Bone marrow (tissue), 2 donors: ENCODE measurements at places on chromosomes 11 and 22.
A peak's percentile ranks its signal among the peaks of the same experiment; 100 is the strongest.

- DNase-seq: no peak
Measured at GRCh38 chr11:98155696-98156095, 865.1 kb upstream of the CNTN5 start.

DNA sequence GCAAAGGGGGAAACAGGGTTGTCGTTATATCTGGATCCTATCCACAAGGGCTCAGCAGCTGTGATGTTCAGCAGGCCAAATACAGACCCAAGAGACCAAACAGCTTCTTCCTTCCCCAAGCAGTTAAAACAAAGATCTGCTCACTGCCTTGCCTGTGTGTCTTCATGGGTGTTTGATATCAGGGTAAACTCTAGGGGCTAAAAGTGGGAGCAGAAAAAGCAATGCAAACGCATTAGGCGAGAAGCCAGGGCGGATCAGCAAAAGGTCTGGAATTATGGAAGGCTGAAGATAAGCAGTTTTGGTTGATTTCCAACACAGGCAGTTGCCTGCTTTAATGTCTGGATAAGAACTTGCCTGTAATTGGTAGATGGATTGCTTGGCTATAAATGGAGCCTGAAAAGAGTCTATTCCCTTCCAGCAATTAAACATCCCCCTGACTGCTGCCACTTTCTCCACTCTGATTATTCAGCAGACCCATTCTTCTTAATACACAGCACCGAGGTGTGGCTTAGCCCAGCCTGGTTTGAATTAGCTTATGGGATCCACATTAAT, 126.3 kb downstream of the COMMD9 start:
- DNase-seq: no peak

GRCh38 chr22:36636916-36637315, 66.6 kb downstream of the CACNG2 start:
- DNase-seq: no peak

DNA sequence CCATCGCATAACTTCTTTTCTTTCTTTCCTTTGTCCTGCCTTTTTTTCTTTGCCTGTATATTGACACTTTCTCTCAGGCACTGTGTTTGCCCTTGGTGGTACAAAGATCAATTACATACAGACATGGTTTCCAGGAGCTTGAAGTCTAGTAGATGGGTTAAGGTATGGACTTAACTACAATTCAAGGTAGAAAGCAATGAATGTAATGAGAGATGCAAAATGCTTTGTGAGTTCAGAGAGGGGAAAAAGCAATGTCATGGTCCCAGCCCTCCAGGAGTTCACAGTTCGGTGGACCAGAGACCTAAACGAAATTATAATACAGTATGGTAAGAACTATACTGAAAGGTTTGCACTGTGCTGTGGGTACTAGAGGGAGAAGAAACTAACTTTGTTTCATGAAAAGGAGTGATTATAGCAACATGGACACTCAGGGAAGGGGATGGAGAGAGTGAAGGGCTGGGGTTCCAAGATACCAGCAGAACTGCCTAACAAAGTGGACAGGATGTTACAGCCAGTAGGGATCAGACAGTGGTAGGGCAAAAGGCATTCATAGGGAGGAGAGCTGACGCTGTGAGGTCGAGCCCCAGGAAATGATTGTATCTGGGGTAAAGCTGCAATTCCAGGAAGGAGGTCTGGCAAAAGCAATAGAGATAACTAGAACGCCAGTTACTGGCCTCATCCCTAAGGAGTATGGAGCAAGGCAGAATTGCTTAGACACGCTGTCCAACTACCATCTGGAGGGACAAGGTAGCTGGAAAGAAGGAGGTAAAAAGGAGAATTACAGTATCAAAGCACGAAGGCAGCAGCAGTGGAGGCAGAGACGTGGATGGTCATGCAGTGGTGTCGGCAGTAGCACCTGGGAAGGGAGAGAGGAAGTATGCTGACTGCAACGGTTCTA, 158.3 kb upstream of the MTMR2 start:
- DNase-seq: no peak

GRCh38 chr11:10506008-10506370, 35.0 kb downstream of the RNF141 start:
- DNase-seq: no peak

GRCh38 chr11:17547932-17548331, 873 bp downstream of the OTOG start:
- DNase-seq: no peak

- no peak for DNase-seq
Measured at GRCh38 chr11:68446046-68446725, 14.4 kb upstream of the PPP6R3 start.

DNA sequence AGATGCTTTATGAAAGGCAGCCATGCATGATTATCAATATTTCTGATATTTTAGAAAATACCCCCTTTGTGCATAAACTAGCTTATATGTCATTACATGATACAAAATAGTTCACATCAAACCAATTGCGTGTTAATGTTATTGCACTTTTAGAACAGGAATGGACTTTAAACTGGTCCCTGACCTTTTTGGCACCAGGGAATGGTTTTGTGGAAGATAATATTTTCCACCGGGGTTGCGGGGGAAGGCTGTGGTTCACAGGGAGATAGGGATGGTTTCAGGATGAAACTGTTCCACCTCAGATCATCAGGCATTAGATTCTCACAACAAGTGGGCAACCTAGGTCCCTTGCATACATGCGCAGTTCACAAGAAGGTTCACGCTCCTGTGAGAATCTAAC, 16.5 kb upstream of the LGR4 start:
- no peak for DNase-seq

GRCh38 chr22:37187891-37188761, at the start of gene C1QTNF6:
Gene C1QTNF6 (minus strand): TSS chr22:37188247. CDS start chr22:37188213, 34 bp downstream.
- DNase-seq: no peak

DNA sequence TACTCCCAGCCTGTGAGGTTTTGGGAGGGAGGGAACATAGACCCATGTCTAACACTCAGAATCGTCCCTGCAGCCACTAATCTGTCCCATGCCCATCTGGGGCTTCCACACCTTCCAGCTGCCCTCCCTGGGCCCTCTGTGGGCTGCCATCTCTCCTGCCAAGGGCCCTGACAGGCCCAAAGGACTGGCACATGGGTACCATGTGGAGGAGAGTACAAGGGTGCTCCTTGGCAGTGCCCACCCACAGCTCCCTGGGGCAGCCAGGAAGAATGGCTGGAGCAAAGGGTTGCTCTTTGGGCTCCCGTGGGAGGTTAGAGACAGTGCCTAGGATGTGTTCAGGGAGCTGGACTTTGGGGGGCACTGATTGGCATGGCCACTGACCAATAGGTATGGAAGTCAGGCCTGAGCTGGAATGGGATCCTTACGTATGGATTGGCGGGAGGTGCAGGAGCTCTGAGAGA, 56.8 kb downstream of the CD82 start:
- no peak for DNase-seq

GRCh38 chr22:36549033-36549432, 20.1 kb upstream of the EIF3D start:
- no peak for DNase-seq

DNA sequence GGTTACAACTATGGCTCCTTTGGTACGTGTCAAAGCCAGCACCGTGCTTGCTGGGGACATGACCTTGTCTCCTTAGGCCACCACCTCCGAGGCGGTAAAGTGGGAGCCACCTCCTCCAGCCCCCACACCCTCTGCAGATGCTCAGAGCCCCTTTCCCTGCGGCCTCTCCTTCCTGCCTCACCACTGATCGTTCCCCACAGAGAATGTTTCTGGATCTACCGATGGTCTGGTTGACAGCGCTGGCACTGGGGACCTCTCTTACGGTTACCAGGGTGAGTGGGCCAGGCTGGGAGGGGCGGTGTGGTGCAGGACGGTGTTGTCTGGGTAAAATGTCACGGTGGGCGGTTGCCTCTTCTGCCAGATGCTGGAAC, 8.9 kb downstream of the SIDT2 start:
- DNase-seq: no peak

GRCh38 chr11:95802806-95803205, 12.5 kb downstream of the CEP57 start:
- DNase-seq: no peak

DNA sequence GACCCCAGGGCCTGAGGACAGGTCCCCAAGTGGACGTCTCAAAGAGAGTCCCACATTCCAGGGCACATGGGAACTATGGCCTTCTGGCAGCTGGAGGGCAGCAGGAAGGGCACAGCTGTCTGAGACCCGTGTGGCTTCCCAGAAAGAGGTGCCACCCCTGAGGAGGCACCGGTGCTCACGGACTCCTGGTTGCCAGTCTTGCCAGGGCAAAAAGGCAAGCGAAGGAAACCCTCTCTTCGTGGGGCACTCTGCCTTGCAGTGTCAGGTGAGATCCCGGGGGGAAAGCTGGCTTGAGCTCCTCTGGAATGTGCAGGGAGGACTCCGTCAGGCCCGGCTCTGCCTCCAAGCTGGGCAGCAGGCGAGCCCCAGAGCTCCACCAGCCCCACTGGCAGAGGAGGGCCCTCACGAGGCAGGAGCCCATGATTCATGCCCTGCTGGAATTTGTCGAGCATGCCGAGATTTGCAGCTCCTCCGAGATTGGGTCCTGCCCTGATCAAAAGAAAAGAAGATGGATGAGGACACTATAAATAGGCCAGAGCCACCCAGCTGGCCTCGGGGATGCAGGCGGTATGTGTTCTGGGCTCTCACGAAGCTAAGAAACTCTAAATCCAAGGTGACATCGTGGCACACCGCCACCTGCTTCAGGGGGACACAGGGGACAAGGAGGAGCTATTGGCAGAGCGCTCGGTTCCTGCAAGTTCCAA, 9.9 kb upstream of the CELSR1 start:
- DNase-seq: no peak

- no peak for DNase-seq
Measured at GRCh38 chr11:96141626-96142025, 201.4 kb downstream of the MAML2 start.

GRCh38 chr11:110293389-110293788, 3.0 kb downstream of the RDX start:
- no peak for DNase-seq

- DNase-seq: peak; percentile 3
Measured at GRCh38 chr11:129840236-129840635, 24.6 kb downstream of the TMEM45B start.

GRCh38 chr11:47187723-47188122, 1.5 kb upstream of the PACSIN3 start:
- DNase-seq: no peak

DNA sequence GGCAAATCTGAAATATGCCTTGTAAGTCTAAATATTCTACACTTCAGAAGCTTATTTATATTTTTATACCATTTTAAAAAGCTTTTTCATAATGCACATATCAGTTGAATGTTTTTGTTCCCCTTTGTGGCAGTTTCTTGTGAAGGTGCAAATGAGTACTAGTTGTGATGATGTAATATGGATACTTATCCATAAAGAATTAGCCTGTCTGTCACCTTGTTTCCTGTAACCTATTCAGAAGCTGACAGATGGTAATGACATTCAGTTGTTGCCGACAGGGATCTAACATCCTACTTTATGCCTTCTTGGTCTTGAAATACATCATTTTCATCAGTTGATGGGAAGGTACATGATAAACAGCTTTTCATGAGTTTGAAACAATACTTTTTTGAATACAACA, 2.9 kb downstream of the QSER1 start:
- no peak for DNase-seq

DNA sequence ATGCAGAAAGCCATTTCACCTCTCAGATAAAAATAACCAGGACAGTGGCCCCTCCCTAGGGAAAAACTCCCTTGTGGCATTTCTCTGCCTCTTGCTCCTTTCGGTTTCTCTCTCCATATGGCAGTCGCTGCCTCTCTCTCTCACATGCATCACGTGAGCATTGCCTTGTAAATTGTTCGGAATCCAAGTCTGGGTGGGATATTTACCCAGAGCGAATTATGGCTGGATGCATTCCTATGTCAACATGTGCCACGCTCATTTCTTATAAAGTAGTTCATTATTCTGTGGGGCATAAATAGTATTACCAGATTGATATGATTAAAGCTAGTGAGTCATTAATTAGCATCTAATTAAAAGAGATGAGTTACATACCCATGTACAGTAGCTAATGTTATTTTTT, 392.9 kb downstream of the INSC start:
- DNase-seq: no peak

- no peak for DNase-seq
Measured at GRCh38 chr11:118979434-118979833, 7.9 kb downstream of the FOXR1 start.

DNA sequence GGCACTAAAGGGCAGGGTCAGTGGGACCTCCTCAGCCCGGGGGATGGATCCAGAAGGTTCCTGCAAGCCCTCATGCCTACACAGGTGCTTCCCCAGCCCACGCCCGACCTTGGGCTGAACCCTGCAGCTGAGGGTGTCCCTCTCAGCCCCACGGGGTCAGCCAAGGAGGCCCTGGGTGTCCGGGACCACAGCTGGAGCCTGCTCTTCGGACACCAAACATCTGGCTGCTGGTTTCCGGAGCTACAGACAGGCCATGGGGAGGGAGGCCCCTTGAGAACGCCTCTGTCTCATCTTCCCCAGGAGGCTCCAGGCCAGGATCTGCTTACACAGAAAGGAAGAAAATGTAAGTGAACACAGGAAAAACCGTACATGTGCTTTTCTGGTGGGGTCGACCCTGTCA, 355.7 kb downstream of the MN1 start:
- DNase-seq: no peak

- no peak for DNase-seq
Measured at GRCh38 chr11:78423241-78423640, 5.6 kb upstream of the GAB2 start.

DNA sequence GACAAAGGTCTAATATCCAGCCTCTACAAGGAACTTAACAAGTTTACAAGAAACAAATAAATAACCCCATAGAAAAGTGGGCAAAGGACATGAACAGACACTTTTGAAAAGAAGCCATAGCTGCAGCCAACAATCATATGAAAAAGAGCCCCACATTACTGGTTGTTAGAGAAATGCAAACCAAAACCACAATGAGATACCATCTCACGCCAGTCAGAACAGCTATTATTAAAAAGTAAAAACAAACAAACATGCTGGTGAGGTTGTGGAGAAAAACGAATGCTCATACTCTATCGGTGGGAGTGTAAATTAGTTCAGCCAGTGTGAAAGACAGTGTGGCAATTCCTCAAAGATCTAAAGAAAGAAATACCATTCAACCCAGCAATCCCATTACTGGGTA, 5.6 kb upstream of the SLC22A25 start:
- DNase-seq: no peak

DNA sequence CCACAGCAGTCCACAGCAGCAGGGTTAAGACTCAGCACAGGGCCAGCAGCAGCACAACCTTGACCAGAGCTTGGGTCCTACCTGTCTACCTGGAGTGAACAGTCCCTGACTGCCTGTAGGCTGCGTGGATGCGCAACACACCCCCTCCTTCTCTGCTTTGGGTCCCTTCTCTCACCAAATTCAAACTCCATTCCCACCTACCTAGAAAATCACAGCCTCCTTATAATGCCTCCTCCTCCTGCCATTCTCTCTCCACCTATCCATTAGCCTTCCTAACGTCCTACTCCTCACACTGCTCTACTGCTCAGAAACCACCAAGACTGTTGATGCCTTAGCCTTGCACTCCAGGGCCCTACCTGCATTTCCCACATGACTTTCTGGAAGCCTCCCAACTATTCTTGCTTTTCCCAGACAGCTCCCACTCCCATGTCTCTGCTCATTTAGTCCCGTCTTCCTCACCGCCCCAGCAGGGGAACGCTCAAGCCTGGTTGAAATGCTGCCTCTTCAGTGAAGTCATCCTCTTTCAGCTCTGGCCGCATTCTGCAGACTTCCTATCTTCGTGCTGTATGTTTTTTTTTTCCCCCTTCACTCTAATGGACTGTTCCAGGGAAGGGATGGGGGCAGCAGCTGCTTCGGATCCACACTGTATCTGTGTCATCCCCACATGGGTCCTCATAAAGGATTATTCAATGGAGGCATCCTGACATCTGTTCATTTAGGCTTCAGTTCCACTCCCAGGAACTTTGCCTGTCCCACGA, 3.3 kb downstream of the IL18BP start:
- DNase-seq: no peak

- no peak for DNase-seq
Measured at GRCh38 chr11:128462922-128463321, 124.4 kb downstream of the ETS1 start.

- DNase-seq: no peak
Measured at GRCh38 chr11:68936358-68936636, 32.6 kb downstream of the IGHMBP2 start.
